Endodermal cell (in vitro differentiated cells): ENCODE measurements at places on chromosomes 4 and X. TPM values are rescaled to one million over a fixed set of nuclear protein-coding genes. Genes with fewer than 3 reads are reported as not detected.

GRCh38 chr4:145565328-145565727, 53.9 kb upstream of the MMAA start:
- no peak for DNase-seq

ADH7 gene
- total RNA-seq: not detected in 3 replicates

GRCh38 chr4:83589279-83589678, 53.4 kb downstream of the GPAT3 start:
- peak; percentile 66 for DNase-seq

DNA sequence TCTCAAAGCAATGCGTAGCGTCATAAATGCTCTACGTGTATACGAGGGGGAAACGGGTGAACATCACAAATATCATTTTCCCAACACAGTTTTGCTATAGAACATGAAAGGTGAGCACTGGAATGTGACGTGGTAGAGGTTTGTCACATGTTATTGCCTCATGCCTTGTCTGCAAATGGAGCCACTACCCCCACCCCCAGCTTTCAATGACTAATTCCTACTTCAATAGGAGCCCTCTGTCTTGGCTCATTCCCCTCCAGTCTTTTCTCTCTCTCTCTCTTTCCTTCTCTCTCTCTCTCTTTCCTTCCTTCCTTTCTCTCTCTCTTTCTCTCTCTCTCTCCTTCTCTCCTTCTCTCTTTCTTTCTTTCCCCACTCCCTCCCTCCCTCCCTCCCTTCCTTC, 127.0 kb downstream of the STOX2 start:
- no peak for DNase-seq

- no peak for DNase-seq
These were observed 74.5 kb downstream of the DIPK2B start for GRCh38 chrX:45126158-45126557.

MAGEA9B gene
- not detected in 2 replicates for total RNA-seq
